ENCODE measurements at places on chromosomes 1 and 21.

- no peak for DNase-seq
Measured at GRCh38 chr1:190084552-190084951, 393.1 kb downstream of the BRINP3 start.

- no peak for DNase-seq
Measured at GRCh38 chr1:32172621-32173245, 6.7 kb upstream of the TXLNA start.

DNA sequence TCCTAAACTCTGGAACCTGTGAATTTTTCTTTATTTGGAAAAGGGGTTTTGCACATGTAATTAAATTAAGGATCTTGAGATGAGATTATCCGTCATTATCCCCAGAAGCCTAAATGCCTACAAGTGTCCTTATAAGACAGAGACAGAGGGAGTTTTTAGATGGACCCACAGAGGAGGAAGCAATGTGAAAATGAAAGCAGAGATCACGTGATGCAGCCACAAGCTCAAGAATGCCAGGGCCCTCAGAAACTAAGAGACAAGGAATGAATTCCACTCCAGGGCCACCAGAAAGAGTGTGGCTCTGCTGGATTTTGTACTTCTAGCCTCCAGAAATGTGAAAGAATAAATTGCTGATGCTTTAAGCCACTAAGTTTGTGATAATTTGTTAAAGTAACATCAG lies 183.6 kb upstream of the UBE2U start:
- DNase-seq, result no peak

GRCh38 chr1:78101514-78101913 lies 55.7 kb downstream of the GIPC2 start:
- DNase-seq, result no peak

- DNase-seq, result no peak
Measured at GRCh38 chr1:158754420-158754819, at the start of gene OR6K6. TSS of gene OR6K6 (plus strand) at chr1:158754720. CDS start at chr1:158754888, 168 bp downstream.

DNA sequence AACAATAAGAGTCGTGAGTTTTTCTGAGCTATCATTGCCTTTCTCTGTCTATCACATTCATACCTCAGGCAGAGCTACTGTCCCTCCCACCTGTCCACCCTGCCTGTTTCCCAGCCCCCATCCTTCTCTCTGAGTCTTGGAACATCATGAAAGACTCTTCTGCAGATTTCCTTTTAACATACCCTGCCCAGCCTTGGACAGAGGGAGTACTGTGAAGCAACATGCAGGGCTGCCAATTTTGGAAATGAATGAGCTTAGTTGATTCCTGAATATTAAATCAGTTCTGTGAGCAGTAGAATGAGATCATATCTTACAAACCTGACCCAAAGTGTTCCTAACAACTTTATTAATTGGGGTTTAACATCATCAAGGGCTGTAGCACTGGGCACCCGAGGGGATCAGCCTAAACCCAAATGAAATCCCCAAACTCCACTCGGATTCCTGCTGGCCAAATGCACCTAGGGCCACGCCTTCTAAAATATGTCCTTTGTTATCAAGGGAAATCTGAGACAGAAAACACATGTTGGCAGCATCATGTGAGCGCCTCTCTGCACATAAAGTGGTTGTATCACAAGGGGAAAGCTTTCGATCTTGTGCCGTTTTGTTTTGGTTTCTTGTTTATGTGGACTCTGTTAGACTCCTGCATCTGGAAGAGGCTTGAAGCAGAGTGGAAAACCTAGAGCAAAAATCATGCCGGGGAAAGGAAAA lies 357.6 kb downstream of the KIF26B start:
- no peak for DNase-seq
